ENCODE measurements at places on chromosomes 16 and 17.

GRCh38 chr17:56570199-56570598 lies 23.3 kb upstream of the NOG start:
- no peak for DNase-seq

DNA sequence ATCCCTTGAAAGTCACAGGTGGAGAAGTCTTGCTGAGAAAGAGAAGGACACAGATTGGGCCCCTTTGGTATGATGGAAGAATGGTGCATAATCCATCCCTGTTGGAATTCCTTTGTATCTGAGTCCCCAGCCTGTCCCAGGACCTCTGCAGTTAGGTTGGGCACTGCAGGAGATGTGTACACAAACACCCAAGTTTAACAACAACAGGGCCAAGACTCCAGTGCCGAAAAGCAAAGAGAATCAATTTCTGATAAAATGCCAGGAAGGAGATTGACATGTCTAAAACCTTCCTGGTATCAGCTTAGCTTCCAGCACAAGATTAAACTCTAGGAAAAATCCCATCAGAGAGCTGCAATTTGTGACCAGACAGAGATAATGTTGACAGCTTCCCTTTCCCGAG lies 32.9 kb downstream of the KATNIP start:
- no peak for DNase-seq

- no peak for DNase-seq
Observed at GRCh38 chr16:50487528-50487927, 60.7 kb upstream of the NKD1 start.

DNA sequence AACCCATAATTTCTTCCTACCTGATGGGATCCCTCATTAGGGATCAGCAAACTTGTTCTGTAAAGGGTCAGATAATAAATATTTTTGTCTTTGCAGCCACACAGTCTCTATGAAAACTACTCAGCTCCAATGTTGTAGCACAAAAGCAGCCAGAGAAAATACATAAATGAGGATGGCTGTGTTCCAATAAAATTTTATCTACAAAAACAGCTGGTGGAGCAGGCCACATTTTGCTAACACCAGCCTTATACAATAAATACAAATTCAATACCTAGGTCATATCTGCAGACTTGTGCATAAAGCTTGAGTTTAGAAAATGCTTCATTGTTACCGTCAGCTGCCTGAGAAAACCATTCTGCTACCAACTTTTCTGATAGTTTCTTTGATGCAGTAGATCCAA lies 38.4 kb upstream of the INTS2 start:
- no peak for DNase-seq

- DNase-seq: no peak
Observed at GRCh38 chr16:84298376-84298899, 3.8 kb downstream of the WFDC1 start.

DNA sequence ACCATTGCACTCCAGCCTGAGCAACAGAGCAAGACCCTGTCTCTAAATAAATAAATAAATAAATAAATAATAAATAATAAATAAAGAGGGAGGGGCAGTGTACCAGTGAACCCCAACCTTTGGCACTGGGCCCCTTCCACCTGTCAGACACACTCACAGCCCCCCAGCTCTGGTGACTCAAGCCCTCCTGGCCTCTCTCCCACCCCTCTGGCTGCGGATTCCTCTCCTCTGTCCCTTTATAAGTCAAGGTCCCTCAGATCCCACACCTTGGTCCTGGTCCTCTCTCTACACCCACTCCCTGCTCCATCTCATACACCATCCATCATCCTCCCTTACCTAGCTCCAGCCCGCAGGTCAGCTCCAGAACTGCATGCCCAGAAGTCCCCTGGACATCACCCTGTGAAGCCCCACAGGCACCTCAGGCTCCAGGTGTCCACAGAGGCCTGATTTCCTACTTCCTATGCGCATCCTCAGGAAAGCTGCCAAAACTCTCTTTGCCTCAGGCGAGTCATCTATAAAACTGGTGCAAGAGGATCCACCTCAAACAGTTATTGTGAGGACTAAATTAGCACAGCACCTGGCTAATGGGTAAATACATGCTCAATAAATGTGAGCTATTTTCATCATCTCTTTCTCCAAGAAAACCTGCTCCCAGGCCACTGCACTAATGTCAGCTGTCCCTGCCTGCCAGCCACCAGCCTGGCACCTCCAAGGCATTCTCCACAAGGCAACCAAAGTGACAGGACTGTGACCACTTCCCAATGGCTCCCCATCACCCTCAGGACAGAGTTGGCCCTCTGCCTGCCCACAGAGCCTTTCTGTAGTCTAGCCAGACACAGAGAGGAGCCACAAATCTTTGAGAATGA lies 46.8 kb downstream of the BEAN1 start:
- no peak for DNase-seq

DNA sequence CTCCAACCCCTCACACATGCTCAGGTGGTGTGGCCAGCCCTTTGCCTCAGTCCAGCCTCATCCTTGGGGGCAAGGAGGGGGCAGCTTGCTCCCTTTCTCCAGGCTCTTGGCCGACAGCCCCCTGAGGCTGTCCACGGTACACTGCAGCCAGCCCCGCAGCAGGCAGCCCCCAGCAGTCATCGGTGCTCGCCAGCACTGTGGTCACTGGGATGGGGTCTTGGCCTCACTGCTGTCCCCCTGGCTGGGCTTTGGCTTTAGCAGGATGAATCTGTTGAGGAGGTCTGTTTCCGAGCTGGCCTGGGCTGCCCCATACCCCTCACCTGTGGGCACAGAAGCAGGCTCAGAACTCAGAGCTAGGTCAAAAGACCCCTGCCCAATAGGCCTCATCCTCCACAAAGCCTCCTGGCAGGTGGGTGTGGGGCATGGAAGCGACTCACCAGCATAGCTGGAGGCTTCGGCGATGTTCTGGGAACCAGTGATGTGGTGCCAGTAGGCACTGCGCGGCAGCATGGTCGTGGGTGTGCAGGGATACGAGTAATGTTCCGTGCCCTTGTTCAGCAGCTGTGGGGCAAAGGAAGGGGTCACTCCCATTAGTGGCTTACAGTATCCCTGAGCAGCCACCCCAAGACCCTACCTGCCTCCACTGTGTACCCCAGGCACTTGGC lies 10.8 kb downstream of the POLR2C start:
- no peak for DNase-seq

GRCh38 chr17:66268247-66268927 lies 34.0 kb upstream of the PRKCA start:
- DNase-seq: no peak

GRCh38 chr17:8728971-8729370 lies 15.7 kb downstream of the CCDC42 start:
- DNase-seq: no peak

DNA sequence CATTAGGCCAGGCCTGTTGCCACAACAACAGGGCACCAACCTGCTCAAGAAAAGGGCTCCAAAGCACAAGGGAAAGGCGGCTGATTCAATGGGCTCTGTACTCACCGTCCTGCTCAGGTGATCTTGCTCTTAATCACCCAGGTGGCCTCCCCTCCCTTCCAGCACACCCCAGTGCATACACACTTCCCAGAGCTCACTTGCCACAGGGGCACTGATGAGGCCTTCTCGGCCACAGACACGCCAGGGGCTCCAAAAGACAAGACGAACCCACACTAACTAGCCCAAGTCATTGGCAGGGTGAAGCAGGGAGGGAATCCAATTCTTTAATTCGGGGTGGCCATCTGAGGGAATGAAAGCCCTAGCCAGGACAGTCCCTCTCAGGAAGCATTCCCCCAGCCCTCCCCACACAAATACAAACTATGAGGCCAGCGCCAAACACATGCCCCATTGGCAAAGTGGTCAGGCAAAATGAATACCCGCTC lies 1.4 kb downstream of the MYO18A start:
- DNase-seq: peak; percentile 56

DNA sequence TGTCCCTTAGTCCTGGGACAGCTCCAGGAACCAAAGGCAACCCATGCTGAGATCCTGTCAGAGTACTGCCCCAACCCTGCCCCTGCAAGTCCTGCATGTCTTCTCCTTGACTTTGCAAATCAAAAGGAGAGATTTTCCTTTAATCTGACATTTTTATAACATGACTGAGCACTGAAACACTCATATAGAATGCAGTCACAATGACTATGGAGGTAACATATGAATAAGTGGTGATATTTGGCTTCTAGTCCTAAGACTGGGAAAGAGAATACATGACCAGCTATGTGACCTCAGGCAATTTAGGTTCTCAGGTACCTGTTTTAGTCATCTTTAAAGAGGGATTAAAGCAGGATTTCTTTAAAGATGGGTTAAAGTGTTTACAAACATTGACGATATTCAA lies 941.6 kb upstream of the CDH8 start:
- DNase-seq: no peak

- DNase-seq: no peak
Observed at GRCh38 chr16:57096793-57097192, 4.4 kb downstream of the CPNE2 start.

DNA sequence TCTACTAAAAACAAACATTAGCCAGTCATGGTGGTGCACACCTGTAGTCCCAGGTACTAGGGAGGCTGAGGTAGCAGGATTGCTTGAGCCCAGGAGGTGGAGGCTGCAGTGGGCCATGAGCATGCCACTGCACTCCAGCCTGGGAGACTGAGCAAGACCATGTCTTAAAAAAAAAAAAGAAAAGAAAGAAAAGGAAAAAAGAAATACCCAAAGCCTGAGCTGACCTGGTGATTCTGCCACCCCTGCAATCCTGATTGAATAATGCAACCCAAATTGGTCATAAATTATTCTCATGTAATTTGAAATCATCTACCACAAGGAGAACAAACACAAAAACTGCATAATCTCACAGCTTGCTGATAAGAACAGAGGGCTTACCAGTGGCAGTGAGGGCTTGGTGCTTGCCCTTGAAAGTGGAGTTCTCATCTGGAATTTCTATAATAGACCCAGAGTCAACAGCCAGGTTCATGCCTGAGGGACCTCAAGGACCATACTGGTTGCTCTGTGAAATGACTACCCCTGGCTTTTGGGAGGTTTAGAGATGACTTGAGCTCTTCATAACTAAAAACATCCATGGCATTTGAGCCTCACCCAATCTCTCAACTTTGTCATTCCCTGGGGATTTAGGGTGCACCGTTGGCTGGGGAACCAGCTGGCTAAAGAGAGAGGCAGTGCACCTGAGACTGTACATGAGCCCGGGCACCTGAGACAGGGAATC lies 35.4 kb upstream of the TMC5 start:
- DNase-seq: no peak

- DNase-seq: no peak
Observed at GRCh38 chr16:84561291-84561690, 56.6 kb downstream of the COTL1 start.

DNA sequence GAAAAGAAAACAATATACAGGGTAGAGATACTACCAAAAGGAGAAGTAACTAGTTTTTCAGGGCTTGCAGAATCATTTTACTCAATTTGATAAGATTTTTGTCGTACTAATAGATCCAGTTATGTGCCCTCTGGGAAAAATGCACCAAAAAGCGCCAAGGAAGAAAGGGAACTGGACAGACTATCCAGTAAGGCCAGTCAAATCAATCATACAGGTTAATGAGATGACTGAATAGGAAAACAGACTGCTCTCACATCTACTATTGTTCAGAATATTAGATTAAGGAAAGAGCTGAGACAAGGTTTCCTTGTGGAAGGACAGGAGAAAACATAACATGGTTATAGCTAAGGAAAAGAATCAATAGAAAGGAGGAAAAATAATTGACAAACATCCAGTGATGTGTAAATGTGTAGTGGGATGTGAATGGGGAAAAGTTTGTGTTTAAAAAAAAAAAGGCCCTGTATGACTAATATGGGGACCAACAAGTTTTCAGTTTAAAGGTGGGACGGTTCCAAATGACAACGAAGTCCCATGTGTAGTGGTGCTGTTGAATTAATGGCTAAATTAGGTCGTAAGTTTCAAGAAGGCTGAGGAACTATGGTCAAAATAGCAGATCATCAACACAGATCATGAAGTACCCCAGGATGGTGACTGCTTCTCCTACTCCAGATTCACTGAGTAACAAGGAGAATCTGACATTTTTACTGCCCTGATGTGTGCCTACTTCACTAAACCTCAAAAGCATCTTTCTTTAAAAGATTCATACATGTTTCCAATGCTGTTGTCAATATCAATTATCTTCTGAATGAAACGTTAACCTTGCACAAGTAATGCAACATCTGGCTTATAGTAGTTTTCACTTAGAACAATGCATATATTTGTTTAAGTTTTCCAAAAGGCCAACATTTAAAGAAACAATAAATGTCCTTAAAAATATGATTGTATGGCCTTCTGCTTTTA lies 40.7 kb downstream of the BRIP1 start:
- no peak for DNase-seq

GRCh38 chr16:24499193-24499814 lies 40.1 kb upstream of the RBBP6 start:
- DNase-seq: peak; percentile 22

DNA sequence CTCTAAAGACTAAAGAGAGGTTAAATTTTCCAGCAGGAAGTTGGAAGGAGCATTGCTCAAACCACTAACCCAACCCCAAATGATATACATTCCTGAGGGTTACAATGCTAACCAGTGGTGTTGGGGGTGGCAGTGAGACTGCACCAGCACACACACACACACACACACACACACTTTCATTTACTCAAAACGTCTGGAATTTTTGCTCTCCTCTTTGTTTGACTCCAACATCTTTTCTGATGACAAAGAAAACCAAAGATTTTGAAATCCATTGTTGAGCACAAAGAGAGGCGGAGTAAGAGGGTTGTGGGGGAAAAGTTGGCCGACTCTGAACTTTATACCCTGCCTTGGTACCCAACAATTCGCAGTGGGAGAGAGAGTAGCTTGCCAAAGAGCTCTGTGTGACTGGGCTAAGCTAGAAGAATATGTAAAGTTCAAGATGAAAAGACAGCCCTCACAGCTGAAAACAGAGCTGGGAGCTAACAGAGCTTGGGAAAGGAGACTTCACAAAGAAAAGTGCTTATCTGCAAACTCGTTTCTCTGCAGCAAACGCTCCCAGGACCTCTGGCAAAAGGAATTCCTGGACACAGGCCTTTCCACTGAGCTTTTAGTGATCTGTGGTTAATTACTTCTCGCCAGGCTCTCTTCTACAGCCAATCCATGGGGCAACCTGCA lies 426.0 kb upstream of the CDH11 start:
- DNase-seq: no peak

DNA sequence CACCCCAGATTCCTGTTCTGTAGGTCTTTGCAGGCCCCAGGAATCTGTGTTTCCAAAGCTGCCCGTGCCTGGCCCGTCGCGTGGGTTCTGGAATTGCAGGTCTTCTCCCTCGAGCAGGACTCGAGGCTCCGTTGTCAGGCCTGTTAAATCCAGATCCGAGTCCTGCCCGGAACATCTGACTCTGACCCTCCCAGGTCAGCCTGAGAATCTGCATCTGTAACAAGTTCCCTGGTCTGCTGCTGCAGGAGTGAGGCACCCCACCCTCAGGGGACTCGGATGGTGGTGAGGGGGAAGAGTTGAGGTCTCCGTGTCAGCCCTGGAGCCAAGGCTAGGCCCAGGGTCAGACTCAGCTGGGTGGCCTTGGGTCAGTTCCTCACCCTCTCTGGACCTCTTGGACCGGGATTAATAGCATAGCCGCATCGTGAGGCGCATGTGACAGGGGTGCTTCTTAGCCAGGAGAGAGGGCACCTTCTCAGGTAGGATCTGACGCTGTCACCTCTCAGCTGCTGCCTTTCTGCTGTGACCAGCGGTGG lies 8.8 kb downstream of the SPIRE2 start:
- DNase-seq: no peak

GRCh38 chr17:6756425-6757031 lies 682 bp downstream of the XAF1 start:
- DNase-seq: no peak

GRCh38 chr16:27991876-27992275 lies 71.6 kb downstream of the GSG1L start:
- no peak for DNase-seq

- no peak for DNase-seq
Observed at GRCh38 chr17:79066963-79067362, 7.7 kb upstream of the ENGASE start.
